Retina (tissue), 1 donor: ENCODE measurements at places on chromosomes 2 and 18.

DNA sequence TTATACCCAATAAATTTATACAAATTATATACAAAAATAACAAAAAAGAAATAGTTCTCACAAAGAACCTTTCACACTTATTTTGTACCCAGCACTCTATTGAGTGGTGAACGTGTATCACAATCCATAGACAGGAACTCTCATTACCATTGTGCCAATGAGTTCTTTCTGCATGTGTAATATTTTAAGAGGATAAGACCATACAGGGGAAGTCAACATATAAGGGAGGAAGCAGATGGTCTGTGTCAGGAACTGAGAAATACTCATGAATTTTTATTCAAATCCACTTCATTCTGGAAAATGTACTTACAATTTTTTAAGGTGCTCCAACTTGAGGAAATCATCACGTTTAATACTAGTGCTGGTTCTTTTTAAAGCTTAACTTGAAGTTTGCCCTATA lies 27.1 kb upstream of the ELOA2 start:
- DNase-seq: no peak

DNA sequence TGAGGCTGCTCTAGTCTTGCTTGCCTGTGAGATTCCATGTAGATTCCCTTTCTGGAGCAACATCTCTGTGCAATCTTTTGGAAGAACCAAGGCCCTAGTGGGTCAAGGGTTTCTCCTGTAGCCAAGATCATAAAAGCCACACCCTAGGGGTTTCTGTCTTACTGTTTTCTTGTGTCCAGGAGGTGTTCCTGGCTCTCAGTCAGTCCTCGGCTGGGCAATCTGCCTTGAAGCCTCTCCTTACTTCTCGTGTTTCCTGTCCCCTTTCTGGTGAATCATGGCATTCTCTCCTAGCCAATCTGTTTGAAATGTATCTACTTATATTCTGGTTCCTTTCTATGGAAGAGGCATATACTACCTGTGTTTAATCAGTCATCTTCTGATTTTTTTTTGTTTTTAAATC lies 484.8 kb upstream of the UBE2E3 start:
- DNase-seq: no peak

GRCh38 chr2:23762141-23762540 lies 164.8 kb downstream of the ATAD2B start:
- no peak for DNase-seq

DNA sequence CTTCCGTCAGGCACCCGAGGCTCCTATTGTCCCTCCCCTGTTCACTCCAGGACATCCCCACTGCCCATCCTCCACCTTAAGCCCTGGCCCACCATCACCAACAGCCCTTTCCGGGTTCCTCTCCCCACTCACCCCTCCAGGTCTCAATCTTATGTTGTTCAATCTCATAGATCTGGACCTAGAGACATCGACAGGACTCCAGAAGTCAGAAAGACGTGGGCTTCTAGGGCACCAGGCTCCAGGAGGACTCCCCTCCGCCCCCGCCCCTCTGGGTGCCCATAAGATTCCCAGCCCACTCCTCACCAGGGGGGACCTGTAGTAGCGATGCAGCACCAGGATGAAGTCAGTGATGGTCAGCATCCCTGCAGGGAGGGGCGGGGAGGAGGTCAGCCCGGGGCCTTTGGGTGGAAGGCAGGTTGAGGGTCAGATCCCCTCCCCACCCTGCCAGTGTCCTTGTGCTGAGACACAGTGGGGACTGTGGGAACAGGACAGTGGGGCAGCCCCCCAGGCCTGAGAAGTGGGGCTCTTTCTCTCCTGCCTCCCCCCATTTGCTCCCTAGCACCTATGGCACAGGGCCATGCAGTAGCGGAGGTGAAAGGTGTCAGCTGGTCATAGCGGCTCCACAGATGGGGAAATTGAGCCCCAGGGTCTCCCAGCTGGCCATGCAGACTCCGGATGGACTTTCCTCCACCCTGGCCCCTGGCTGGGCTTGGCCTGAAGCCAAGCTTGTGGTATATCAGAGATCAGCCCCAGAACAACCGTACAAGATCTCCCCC lies 3.7 kb downstream of the PRKAG3 start:
- DNase-seq: no peak

DNA sequence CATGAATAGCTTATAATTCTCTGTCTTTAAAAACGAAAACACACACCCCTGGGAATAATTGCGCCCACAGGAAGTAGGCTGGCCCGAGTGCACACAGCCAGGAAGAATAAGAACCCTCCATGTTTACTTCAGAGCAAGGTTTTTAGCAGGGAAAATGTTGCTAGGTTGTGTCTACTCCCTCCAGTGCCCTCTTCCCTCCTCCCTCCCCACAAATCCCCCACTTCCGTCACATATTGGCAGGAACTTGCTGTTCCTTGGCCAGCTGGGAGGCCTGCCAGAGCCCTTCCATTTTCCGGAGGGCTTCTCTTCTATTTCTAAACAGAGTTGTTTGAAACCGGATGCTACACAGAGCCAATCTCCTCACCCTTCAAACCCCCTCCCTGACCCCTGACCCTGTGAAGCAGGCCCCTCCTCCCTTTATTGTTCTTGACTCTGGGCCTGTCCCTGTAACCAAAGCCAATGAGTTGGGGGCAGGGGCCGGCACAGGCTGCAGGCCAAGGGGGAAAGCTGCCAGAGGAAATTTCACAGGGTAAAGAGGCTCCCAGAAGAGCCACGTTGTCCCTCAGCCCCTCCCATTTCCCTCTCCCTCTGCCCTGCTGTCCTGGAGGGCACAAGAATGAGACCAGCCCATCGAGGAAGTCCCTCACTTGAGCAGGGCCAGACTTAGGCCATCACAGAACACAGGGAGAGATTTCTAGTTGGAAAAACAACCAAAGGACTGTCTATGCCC lies 49.8 kb upstream of the LGALSL start:
- DNase-seq: peak; percentile 66

GRCh38 chr2:239184968-239185903 lies 215.6 kb downstream of the HDAC4 start:
- no peak for DNase-seq
